ENCODE measurements at places on chromosomes 7 and 10.

GRCh38 chr10:44398747-44399658 is 14.1 kb upstream of the CXCL12 start:
- no peak for DNase-seq

GRCh38 chr10:102579328-102579727 is 65.0 kb upstream of the TRIM8 start:
- DNase-seq, result no peak

GRCh38 chr7:123198668-123199652 is 809 bp downstream of the SLC13A1 start:
- no peak for DNase-seq

GRCh38 chr10:62307635-62308034 is 39.0 kb upstream of the RTKN2 start:
- DNase-seq, result no peak

DNA sequence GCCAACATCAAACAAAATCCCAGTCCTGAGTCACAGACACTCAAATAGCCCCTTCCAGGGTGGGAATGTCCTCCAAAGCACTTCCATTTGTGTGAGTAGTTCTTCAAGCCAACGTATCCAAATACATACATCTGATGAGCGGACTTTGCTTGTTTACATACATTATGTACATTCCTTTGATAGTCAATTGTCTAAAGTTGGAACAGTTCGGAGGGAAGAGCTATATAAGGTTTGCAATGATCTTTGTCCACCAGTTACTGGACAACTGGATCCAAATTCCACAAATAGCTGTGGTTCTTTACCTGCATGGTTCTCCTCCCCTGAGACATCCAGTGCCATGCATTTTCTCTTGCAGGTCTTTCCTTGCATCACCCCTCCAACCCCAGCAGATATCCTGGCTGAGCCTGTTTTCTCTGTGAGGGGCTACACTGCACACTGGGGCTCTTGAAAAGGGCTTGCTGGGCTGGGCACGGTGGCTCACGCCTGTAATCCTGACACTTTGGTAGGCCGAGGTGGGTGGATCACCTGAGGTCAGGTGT is 4.7 kb upstream of the MGMT start:
- no peak for DNase-seq

- DNase-seq, result no peak
Measured at GRCh38 chr10:94123258-94123995, 129.7 kb downstream of the PLCE1 start.

DNA sequence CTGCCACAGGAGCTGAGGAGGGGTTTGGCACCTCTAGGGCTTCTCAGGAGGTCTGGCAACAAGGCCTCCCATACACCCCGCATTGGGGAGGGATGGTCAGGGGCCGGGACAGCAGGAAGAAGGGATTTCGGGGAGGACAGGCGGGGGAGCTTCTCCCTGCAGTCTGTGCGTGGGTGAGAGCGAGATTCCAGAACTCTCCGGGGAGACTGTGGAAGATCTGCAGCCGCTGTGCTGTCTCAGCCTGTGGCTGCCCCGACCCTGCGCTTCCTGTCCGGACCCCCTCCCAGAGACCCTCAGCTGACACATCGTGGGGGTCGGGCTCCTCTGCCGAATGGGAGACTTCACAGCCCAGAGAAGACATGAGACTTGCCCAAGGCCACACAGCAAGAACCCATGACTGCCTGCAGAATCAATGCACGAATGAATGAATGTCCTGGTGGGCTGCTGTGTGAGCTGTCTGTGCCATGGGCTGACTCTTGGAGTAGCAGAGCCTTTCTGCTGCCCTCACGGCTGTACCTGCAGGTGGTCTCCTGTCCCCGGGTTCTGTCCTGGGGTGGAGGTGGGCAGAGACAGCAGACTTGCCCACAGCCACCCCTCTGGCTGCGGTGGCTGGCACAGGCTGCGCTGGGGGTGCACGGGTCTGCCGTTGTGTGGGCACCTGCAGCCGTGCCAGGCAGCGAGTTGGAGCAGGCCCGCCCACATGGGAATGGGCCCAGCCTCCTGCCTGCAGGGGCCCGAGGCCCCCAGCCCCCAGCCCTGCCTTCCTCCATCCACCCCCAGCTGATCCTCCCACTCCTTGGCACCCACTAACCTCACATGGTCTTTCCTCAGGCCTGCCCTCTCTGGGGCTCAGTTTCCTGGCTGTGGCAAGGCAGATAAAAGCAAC is 16.3 kb upstream of the LFNG start:
- DNase-seq, result no peak

GRCh38 chr7:28708033-28708951 is 249.8 kb downstream of the TRIL start:
- DNase-seq, result no peak

DNA sequence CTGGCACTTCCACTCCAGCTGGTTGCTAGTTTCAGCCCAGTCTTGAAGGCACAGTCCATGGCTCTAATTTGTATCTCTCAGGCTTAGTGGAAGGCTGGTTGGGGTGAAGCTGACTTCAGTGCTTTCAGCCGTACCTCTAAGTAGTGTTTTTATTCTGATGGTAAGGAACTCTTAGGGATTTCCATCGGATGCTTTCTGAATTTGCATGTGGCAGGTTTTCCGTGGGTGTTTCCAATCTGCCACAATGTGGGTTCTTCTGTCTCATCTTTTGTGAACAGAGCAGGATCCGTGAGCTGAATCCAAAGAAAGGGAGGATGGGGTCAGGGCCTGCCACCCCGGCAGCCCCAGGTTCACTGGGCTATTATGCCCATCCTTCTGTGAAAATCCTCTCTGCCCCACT is 607.9 kb upstream of the MKI67 start:
- no peak for DNase-seq

Measured in breast epithelium (tissue), 4 donors.